NCI-H1694 (cell line): ENCODE measurements at places on chromosomes 16 and 17.
A peak's percentile ranks its signal among the peaks of the same experiment; 100 is the strongest.

DNA sequence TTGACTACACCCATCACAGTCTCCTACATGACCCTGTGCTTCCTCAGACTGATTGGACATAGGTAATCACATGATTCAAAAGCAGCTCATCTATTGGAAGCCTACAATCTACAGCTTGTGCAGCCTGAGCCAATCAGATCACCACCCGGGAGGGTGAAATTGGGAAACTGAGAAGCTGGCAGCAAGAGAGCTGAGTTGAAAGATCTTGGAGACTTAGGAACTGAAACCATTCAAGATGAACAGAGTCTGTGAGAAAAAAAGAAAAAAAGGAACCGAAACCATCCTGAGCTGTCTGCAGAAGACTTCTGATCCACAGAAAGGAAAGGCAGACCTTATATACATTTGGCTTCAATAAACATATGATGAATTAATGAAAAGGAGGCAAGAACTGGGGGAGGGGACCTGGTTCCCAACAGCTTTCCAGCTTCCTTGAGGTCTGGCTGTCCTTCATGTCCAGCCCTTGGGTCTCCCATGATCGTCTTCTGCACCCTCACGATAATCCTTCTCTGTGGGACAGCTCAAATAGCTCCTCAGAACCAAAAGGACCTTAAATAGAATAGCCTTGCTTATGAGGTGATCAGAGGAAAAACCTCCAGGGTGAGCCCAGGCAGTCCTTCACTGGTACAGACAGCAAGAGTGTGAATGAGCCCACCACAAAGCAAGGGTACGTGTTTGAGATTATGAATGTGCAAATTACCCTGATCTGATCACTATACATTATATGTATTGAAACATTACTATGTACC, 32.6 kb downstream of the PLXDC1 start:
- DNase-seq: no peak

DNA sequence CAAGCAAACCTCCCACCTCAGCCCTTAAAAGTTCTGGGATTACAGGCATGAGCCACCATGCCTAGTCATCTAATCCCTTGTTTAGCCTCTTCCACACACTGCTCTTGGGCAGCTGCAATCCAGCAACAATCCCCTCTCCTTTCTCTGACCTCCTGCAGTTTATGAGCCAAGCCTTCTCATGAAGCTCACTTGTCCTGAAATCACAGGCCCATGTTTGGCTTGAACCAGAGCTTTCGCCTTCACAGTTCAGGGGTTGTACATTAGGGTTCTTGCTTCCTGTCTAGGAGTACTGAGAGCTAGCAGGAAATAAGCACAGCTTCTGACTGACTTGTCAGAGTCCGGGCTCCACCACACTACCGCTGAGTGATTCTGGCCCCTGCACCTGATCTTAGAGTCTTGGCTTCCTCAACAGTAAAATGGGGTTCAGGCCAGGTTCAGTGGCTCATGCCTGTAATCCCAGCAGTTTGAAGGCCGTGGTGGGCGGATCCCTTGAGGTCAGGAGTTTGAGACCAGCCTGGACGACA, 16.3 kb downstream of the ERAL1 start:
- no peak for DNase-seq

GRCh38 chr16:50381679-50382440, 13.1 kb upstream of the BRD7 start:
- DNase-seq: no peak

DNA sequence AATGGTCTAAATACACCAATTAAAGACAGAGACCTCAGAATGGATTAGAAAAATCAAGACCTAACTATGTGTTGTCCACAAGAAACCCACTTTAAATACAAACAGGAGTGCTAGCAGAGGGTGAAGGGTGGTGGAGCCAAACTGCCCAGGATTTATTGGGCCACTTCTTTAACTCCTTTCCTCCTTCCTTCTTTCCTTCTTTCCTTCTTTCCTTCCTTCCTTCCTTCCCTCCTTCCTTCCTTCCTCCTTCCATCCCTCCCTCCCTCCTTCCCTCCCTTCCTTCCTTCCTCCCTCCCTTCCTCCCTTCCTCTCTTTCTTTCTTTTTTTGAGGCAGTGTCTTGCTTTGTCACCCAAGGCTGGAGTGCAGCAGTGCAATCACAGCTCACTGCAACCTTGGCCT, 34.3 kb upstream of the EMP2 start:
- no peak for DNase-seq

DNA sequence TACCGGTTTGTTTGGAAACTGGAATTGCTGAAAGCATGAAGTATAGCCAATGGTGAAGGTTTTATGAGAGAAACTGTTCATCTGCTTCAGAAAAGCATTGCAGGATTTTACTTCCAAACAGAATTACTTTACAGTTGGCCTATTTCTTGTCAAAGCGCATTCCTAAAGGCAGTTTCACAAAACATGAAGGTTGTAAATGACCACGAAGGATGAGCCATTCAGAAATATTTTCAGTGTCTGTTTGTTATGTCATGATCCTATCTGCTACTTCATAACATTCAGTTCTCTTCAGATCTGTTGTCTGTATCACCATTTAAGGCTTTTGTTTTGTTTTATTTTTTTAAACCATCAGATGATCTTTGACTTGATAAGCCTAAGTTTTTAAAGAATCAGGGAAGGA, 45.7 kb downstream of the AATF start:
- no peak for DNase-seq

DNA sequence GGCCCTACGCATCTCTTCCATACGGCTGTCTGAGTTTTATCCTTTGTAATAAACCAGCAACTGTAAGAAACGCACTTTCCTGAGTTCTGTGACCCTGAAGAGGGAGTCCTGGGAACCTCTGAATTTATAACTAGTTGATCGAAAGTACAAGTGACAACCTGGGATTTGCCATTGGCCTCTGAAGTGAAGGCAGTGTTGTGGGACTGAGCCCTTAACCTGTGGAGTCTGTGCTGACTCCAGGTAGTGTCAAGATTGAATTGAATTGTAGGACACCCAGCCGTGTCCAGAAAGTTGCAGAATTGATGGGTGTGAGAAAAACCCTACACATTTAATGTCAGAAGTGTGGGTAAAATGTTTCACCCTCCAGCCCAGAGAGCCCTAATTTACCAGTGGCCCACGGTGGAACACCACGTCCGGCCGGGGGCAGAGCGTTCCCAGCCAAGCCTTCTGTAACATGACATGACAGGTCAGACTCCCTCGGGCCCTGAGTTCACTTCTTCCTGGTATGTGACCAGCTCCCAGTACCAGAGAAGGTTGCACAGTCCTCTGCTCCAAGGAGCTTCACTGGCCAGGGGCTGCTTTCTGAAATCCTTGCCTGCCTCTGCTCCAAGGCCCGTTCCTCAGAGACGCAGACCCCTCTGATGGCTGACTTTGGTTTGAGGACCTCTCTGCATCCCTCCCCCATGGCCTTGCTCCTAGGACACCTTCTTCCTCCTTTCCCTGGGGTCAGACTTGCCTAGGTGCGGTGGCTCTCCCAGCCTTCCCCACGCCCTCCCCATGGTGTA, 1.5 kb downstream of the GAA start:
- no peak for DNase-seq

DNA sequence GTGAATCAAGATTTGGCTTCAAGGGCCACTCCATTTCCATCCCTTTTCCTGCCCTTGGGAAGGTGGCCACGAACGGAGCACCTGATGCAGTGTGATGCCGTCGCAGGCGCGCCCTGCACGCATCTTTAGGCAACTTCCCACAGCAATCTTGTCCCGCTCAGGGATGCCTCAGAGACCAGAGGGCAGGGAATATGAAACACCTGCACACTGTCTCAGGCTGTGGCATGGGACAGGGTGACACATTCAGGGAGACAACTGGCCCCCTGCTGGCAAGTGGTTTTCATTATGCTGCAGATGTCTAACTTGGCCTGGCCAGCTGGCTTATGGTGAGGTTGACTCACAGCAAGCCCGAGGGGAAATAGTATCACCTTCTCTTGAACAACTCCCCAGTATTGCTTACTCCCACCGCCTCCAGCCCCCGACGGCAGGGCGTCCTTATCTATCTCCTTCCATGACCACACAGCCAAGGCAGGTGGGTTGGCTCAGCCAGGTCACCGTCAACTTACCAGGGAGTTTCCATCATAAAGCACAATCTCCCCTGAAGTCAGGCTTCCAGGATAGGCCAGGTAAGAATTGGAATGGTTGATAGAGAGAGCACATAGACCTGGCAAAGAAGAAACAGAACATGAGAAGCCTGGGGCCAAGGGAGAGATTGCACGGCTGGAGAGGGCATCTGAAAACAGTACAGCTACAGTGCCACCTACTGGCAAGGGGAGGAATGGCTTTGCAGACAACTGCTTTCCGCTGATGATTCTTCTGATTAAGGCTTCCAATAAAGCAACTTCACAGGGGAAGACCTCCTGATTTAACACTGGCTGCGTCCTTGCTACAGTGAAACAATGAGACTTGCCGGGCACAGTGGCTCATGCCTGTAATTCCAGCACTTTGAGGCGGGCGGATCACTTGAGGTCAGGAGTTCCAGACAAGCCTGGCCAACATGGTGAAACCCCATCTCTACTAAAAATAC, 21.1 kb downstream of the WIPI1 start:
- DNase-seq: peak; percentile 86

DNA sequence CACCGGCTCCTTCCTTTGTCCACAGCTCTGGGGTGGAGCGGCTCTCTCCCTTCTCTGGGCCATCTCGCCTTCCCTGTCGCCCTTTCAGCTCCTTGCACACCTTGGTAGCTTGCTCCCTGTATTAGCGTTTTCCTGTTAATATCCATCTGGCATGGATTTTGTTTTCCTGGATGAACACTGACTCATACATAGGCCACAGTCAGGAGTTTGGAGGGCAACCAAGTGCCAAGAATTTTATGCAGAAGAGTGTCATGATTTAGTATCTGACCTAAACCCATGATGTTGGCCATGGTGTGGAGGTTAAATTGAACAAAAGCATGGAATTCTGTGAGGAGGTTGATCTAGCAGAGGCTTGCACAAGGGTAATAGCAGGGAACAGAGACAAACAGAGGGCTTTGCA, 180.9 kb downstream of the AIPL1 start:
- DNase-seq: peak; percentile 21

- no peak for DNase-seq
Measured at GRCh38 chr16:48330841-48331192, 54.4 kb downstream of the SIAH1 start.
